ENCODE measurements at places on chromosomes 4 and X.

GRCh38 chr4:180314972-180315371 lies 1928.2 kb upstream of the TENM3 start:
- no peak for DNase-seq

DNA sequence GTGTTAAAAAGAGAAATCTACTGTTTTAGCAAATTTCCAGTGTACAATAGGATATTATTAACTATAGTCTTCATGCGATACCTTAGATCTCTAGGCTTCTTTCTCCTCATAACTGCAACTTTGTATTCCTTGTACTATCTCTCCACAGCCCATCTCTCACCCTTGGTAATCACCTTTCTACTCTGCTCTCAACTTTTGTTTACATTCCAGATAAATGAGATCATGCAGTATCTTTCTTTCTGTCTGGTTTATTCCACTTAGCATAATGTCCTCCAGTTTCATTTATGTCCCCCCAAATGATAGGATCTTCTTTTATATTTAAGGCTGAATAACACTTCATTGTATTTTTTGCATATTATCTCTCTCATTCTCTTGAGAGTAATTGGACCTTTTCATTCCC lies 165.5 kb downstream of the HS3ST1 start:
- no peak for DNase-seq

DNA sequence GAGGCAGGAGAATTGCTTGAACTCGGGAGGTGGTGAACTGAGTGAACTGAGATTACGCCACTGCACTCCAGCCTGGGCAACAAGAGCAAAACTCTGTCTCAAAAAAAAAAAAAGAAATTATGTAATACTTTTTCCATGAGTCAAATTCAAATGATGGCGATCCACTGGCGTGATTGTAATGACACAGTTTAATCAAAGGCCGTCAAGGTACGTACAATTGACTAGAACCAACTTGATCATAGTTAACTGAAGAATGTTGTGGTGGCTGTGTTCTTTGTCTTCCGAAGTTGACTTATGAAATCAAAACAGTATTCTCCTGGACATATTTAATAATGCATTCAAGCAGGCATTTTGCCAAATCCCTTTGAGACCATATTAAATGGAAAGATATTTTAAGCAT lies 318.6 kb upstream of the FAT1 start:
- DNase-seq = no peak

GRCh38 chr4:7736436-7737267 lies 203.0 kb downstream of the AFAP1 start:
- no peak for DNase-seq

DNA sequence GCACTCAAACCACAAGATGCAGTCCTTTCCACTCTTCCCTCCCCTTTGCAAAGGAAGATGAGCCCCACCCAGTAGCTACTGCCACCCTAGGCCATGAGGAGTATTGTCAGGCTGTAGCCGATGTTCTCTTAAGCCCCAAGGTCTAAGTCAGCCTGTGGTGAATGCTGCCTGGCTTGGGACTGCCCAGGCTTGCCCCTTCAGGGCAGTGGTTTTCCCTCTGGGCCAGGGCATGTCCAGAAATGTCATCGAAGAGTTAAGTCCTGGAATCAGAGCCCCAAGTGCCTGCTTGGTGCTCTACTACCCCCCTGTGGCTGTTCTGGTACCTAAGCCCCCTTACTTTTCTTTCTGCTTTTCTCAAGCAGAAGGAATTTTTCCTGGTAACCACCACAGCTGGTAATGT lies 11.8 kb upstream of the PGK1 start:
- DNase-seq = no peak

GRCh38 chr4:115228851-115229250 lies 115.4 kb upstream of the NDST4 start:
- DNase-seq = no peak

- no peak for DNase-seq
Observed at GRCh38 chr4:106165351-106166010, 150.5 kb downstream of the TBCK start.

- no peak for DNase-seq
Observed at GRCh38 chrX:123581586-123581985, 151.3 kb downstream of the THOC2 start.

DNA sequence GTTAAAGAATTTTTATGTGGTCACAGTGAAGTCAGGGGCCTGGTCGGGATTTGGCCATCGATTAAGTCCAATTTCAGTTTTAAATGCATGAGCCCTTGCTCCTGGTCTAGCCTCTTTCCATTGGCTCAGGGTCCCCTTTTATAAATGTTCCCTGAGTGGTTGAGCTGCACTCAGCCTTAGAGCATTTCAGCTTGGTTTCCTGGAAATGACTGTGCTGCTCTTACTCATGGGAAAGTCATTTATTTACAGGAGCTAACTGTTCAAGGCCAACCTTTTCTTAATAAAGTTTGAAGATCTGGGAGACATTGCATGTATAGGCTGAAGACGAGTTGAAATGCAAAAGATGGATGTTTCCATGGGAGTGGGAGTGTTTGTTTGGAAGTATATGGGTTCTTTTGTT lies 98.8 kb upstream of the CLNK start:
- no peak for DNase-seq

DNA sequence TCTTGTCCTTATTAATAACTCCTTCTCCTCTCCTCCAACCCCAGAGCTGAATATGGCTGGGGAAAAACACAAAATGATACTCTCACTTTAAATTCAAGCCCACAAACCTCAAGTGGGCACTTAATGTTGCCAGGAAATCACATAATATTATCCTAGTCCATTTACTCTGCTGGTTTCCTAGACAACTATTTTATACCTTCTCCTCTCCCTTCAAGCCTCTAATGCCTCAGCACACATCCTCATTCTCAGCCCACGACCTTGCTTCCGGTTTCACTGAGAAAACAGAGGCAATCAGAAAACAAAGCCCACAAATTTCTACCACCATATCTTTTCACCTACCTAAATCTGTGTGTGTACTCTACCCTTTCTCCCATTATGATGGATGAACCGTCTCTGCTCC lies 12.1 kb upstream of the CLCN5 start:
- DNase-seq = no peak

GRCh38 chr4:67580577-67580976 lies 22.1 kb downstream of the STAP1 start:
- no peak for DNase-seq

DNA sequence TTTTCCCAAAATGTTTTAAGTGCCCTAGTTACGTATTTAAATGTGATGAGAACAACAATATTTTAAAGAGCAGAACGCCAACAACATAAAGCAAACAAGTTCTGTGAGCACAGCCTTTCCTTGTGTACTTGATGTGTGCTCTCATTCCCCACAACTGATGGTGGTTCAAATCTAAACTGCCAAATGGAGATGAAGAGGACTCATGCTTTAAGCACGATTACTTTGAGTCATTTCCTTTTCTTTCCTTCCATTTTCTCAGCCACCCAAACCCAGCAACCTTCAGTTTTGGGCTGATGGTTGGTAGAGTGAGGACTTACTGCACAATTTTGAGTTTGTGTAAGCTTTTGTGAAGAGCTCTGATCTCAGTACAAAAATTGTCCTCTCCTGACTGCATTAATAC lies 1.7 kb downstream of the NSD2 start:
- peak; percentile 16 for DNase-seq

DNA sequence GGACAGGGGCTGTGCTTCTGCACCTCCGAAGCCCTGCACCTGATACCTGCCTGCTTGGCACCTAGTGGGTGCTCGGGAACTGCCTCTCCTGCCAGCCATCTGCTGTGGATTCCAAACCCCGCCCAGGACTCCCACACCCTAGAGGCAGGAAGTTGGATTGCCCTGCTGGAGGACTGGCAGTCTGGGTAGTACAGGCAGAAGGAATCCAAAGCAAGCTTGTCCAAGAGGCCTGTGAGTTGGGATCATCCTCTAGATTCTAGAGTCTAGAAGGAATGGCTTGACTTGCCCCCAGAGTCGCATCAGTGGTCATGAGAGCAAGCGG lies 64.6 kb upstream of the MTM1 start:
- DNase-seq = no peak

DNA sequence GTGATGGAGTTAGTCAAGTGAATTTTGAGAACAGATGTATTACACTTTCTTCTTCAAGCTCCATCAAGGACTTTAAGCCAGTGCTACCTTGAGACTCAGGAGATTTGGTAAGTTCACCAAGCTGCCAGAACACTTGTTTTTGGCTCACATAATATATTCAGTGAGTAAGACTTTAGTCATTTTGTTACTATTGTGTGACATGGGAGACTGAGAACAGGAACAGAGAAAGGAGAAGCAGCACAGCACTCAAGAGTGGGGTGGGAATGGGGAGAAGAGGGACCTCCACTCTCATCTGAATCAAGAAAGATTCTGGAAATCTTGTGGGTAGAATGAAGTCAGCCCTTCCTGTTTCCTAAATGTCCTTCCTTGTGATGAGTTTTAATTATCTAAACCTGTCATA lies 87.3 kb upstream of the TET2 start:
- no peak for DNase-seq

DNA sequence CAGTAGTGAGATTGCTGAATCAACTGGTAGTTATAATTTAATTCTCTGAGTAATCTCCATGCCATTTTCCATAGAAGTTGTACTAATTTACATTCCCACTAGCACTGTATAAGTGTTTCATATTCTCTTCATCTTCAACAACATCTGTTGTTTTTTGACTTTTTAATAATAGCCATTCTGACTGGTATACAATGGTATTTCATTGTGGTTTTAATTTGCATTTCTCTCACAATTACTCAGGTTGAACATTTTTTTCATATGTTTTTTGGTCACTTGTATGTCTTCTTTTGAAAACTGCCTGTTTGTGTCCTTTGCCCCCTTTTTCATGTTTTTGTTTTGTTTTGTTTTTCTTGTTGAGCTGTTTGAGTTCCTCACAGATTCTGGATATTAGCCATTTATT lies 880.2 kb downstream of the RAPGEF2 start:
- no peak for DNase-seq

DNA sequence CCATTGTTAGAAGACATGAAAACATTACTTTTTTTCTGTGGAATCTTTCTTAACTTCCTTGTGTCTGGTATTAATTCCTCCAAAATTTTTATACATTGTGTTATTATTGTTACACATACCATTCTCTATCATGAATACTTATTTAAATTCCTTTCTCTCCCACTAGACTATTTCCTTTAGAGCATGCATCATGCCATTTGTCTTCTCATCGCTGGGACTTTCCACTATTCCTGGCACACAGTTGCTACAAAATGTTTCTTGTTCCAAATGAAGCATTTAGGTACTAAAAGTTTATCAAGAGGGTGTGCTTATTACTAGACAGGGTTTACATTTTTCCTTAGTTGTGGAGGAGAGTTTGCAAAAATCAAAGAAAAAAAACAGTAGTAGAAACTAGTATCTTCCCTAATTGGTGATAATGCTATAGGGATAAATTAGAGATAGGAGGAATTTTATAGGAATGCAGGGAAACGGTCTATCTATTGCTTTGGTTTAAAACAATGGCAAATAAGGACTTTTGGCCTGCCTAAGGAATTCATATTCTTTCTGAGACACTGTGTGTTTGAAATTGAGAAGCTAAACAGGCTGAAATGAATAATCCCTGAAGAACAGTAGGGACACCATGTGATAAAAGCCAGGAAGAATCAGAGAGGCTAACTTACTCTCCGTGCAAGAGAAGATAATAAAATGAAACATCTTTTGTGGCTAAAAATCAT lies 187.5 kb upstream of the TBC1D9 start:
- DNase-seq = no peak

DNA sequence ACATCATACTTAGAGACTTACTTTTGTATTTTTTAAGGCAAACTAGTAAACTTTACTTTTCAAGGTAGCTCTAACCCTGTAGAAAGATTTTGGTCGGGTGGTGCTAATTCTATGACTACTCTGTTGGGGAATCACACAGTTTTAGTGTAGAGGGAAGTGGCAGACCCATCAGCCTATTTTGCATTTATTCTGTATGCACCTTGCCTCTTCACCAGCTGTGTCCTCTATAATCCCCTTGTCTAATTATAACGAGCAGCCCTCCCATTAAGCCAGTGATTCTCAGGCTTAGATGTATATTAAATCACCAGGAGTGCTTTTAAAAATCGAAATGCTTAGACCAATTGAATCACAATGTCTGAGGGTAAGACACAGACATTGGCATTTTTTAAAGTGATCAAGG lies 78.1 kb downstream of the GALNT7 start:
- DNase-seq = no peak

Data from activated T-helper 9 cell treated with anti-CD3 and anti-CD28 coated beads, Interleukin-2, amount 50 U/mL, for 16 hours (primary cell).